NCI-H774 (cell line): ENCODE measurements at places on chromosomes 1 and 21.

- DNase-seq: no peak
Observed at GRCh38 chr1:203172184-203173010, 3.2 kb downstream of the MYBPH start.

GRCh38 chr21:33984021-33984481, 68.4 kb upstream of the ATP5PO start:
- DNase-seq: no peak

GRCh38 chr1:99969260-99969728, 502 bp upstream of the SLC35A3 start:
- no peak for DNase-seq

DNA sequence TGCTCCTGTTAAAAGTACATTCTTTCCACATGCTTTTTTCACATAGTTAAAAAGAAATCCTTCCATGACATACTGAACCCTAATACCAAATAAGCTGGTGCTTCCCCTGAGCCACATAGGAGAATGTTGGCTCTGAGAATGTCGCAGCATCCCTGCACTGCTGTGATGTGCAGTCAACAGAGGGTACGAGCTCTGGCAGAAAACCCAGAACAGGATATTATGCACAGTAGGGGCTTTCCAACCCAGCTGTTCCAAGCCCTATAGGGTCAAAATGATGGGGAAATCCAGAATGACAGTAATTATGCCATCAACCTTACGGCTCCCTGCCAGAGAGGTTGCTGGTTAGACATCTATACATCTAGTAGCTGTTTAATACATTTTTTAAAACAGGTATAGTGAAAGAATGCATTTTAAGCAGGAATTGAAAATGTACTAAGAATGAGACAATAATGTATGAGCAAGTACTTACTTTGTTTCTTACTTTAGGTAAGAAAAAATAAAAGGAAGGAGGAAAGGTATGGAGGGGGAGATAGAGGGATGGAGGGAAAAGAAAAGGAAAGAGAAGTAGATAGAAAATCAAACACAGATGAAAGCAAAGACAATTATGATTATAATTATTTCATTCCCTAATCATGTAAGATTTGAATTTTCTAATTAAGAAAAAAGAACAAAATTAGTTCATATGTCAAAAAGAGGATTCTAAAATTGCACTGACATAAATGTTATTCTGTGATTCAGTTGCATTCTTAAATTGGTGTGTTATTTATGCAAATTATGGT, 126.0 kb downstream of the NR5A2 start:
- DNase-seq: no peak

DNA sequence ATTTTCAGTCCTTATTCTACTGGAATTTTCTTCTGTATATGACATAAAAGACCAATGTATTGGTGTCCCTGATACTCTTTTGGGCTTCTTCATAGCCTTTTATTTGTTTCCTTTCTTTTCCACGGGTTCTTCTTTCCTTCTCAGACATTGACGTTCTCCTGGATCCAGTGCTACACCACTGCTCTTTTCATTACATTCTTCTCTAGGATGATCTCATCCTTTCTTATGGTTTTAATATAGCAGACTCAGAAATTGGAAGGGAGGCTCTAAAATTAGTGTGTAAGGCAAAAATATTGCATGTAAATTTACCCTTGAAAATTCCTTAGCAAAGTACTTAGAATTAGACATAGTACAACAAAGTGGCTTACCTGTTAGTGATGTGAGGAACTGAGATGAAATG, 65.3 kb downstream of the SELENOF start:
- DNase-seq: no peak

- no peak for DNase-seq
Observed at GRCh38 chr1:41802532-41803501, 115.9 kb downstream of the HIVEP3 start.

DNA sequence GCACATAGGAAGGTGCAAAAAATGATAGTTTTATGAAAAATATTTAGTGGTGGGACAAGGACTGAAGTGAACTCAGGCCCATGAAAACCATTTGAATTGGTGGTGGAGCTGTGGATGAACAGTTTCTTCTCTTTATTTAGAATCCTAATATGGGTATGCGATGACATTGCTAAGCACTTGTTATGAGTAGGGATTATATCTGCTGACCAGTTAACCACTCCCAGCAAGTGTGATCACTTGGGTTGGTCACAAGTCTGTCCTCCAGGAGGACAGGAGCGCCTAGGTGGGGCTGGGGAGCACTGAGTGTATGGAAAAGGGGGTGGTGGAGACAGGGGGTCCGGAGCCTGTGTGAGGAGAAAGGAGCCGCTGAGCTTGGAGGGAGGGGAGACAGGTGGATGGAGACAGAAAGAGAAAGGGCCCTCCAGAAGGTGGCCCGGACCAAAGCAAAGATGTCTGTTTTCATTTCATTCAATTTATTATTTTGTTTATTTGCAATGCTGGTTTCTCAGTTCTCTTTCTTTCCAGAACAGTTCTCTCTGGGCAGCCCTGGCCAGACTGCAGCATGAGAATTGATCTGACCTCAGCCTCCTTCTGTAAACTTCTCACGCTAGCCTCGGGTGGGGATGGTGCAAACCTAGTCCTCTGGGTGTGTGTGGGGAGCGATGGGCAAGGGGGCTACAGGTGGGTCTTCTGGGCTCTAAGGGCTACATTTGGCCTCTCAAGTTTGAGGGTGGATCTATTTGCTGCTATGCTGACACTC, 9.9 kb upstream of the ZSCAN20 start:
- DNase-seq: no peak
